ENCODE measurements at places on chromosomes 6 and 20.

- DNase-seq = no peak
Measured at GRCh38 chr6:106886081-106886843, 88.3 kb downstream of the CD24 start.

DNA sequence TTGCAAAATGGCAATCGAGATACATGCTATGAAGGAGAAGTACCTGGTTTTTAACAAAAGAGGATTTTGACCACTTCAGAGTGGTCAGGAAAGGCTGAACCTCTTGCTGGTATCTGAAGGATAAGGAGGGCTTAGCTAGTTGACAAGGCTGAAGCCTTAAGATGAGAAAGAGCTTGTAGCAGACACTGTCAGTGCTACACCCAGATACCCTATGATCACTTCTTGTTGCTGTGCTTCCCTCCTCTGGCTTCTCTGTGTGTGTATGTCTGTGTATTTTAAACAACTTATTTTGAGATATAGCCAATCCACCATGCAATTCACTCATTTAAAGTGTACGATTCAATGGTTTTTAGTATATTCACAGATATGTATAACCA, 38.9 kb upstream of the TGM2 start:
- DNase-seq = no peak

DNA sequence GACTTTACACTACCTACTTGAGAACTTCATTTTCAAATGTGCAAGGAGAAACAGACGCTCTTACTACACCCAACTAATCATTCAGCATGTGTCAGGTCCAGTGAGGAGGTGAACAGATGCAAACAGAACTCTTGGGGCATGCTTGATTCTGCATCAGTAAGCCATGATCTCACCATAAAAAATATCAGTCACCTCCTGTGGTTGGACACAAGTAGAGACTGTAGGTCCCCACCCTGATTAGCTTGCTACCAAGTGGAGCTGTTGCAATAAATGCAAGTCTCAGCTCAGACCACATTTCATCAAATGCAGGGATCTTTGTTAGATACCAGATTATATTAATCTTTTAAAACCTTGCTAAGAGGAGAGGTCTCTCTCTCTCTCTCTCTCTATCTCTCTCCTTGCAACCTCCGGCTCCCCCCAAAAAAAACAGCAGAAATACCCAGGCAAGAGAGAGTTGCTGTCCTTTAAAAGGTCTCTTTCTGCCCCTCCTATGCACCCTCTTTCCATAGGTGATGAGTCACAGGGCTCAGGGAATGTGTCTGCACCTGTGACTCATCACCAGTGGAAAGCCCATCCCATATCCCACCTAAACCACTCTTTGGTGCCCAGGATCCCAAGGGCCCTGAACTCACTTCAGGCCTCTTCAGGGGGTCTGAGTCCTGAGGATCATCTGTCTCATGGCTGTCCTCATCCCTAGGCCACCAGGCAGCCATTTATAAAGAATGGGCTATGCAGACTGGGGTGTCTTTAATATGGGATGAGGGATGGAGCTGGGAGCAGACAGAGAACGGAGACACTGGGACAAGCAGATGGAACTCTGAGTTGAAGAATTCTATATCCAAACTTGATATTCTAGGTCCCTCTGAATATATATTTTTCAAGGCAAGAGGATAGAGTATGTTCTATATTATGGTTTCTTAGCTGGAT, 154.5 kb downstream of the QRSL1 start:
- no peak for DNase-seq

DNA sequence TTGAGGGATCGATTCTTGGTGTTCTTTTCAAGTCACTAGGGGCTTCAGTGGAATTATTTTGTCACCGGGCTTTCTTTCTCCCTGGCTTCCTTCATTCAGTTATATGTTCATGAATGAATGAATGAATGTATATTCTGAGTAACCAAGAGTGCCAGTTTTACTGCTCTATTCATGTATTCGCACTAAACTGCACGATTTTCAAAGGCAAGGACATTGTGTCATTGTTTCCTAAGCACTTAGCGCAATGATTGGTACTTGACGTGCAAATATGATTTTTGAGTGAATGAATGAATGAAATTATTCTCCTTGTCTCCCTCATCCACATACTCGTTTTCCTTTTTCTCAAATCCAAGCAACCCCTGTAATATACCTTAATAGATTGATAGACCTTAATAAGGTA, 822 bp downstream of the AFG1L start:
- no peak for DNase-seq

DNA sequence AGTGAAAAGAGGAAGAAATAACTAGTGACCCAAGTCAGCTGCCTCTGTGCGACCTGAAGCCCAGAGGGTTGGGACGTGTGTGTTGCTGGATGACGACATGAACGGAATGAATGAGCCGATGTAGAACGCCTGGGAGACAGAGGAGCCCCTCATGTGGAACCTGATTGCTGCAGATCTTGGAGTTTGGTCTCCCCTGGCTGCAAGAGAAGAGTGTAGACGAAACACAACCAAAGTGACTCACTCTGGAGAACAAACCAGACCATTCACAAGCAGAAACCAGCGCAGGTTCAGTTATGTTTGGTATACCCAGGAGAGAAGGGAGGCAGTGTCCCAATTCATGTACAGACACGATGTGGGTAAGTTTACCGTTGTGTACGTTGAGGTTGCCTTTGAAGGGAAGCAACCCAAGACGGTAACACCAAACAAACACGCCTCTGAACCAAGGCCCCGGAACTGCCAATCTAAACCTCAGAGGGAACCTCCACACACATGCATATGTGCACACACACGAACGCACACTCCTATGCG, 265.9 kb downstream of the BMP7 start:
- DNase-seq = no peak

GRCh38 chr20:44111712-44112335, 75.2 kb downstream of the JPH2 start:
- no peak for DNase-seq

- DNase-seq = no peak
Measured at GRCh38 chr20:63082308-63082938, 75.7 kb upstream of the BHLHE23 start.

DNA sequence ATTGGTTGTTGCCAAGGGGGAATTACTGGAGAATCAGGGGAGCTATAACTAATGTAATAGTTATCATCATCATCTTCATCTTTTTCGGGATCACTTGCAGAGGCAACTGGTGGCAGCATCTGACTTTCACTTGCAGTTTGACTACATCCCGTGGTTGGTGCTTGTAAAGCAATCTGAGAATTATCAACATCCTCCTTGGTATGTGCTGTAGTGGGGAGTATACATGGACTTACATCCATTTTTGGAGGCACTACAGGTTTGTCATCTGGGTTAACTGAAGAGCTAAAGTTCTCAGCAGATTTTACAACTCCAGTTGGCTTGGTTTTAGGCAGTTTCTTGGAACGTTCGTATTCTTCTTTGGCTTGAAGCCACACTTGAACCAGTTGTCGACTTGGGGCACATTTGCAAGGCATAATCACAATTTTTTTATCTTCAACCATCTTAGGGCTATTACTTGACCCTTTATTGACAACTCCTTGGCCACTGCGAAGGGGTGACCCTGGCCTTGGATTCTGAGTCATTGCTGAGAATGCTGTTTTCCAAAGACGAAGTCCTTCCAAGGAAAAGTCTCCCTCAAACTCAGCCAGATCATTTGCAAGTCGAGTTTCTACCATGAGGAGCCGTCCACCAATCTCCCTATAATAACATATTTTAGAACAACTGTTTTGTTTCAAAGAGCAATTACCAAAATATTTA, 115.5 kb downstream of the REV3L start:
- DNase-seq = no peak

- DNase-seq = no peak
Measured at GRCh38 chr6:11944111-11944510, 68.0 kb upstream of the HIVEP1 start.

DNA sequence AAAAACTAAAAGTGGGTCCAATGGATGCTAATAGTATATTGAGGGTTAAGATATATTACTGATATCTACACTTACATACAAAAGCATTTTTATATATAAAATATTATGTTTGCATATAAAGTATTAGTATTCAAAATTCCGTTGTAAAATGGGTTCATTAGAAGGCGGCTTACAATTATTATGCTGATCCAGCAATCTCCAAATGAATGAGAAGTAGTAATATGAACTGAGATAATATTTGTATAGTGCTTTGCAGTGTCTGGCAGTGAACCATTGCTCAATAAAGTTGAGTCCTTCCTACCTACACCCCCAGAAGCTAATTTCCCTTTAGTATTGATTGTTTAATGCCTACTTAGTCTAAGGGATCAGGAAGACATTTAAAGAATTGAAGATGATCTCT, 146.2 kb downstream of the UST start:
- no peak for DNase-seq

- peak; percentile 28 for DNase-seq
Measured at GRCh38 chr6:56477241-56477640, 165.4 kb downstream of the DST start.

- no peak for DNase-seq
Measured at GRCh38 chr6:107102414-107102805, 12.9 kb downstream of the BEND3 start.

- DNase-seq = no peak
Measured at GRCh38 chr6:25954756-25955155, 7.8 kb upstream of the TRIM38 start.

- peak; percentile 99 for DNase-seq
Measured at GRCh38 chr20:33993576-33994221, at the start of gene RALY. Gene RALY, plus strand, starts transcription at chr20:33993911. Its CDS starts 78,164 bp downstream, at chr20:34072075.

- DNase-seq = peak; percentile 33
Measured at GRCh38 chr6:169723991-169724493, 258 bp downstream of the PHF10 start.

DNA sequence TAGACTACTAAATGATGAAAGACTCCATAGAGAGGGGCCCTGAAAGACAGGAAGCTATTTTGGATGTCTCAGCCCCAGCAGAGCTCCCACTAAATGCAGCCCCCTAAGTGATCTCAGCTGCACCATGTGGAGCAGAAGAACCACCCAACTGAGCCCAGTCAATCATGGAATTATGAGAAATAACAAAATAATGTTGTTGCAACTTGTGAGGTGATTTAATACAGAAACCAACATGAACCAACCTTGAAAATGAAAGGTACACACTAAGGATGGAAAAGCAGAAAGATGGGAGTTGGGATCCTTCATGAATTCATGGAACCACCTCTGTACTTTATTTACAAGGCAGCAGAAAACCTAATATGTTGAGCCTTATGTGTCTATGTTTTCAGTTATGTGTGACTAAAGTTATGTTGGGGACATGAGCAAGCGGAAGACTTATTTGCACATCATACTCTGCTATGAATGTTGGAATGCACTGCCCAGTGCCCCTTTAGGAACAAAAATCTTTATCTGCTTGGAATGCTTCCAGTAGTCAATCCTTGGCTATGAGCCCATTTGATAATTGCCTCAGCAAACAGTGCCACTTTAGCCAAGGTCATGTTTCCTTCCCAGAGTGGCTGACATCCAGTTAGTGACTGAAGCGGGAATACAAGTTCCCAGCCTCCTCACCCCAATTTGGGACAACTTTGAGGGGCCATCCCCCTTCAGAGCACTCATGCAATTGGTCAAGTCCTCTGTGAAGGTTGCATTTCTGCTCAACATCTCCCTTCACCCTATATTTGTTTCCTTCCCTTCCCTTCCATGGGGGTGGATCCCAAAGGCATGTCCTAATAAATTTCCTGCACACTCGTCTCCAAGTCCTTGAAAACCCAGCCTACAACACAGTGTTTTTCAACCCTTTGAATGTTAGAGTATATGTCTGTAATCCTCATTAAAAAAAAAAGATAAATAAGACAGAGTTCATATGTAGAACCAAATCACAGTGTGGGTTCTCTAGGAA, 18.4 kb downstream of the TP53RK start:
- no peak for DNase-seq

DNA sequence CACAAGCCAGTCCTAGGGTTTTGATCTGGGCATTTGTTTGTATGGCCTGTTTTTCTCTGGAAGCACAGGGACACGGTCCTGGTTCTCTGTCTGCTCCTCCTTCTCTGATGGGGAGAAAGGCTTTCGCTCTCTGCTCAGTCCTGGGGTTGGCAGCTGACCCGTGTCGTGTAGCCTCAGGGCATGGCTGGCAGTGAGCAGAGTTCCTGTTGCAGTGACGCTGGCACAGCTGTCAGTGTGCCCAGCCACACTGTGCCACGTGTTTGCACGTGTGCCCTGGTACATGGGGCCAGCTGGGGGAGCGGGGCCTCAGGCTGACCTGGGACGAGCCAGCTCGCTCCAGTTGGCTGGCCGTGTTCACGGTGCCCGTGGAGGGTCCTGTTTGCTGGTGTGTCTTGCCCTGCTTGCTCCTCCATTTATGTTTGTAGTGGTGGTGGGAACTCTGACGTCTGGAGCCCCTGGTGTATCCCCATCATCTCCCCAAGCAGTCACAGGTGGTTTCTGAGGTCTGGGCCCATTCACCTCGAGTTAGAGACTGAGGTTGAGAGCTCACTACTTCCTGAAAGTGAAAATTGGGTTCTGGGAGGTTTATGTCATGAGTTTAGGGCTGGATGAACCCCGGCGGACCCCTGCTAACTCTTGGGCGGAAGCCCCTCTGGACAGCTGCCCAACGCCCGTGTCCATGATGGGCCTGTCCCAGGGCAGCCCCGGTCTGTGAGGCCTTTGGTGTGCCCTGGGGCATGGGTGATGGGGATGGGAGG, 10.2 kb upstream of the DNAJC5 start:
- DNase-seq = no peak

DNA sequence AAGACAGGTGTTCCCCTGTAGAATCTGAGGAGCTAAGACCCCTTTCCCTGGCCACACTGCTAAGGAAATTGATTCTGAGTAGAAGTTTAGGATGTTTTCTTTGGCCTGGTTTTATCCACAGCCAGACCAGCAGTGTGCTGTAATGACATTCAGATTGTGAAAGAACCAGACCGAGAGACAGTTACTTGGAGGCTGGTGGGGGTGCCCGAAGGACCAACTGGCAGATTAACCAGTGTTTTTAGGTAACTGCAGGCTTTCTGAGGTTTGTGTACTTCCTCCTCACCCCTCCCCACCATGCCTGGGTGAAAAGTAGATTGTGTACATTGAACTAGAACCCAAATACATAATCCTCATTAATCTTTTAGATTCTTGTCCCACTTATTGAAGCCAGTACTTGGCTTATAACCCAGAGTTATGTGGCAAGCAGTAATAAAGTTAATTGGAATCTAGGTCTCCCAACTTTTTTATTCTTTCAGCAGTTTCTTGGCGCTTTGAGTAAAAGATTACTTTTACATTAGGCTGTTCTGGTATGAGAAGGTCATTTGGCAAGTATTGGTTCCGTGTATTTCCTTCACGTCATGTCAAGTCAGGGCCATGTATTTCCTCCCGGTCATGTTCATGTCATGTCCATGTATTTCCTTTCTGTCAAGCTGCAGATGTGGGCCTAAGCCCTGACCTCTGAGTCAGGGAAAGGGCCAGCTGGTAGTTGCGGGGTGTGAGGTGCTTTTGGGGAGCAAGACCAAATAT, 93.7 kb downstream of the TCP11 start:
- no peak for DNase-seq

- DNase-seq = no peak
Measured at GRCh38 chr20:24164360-24164759, 175.8 kb upstream of the GGTLC1 start.

DNA sequence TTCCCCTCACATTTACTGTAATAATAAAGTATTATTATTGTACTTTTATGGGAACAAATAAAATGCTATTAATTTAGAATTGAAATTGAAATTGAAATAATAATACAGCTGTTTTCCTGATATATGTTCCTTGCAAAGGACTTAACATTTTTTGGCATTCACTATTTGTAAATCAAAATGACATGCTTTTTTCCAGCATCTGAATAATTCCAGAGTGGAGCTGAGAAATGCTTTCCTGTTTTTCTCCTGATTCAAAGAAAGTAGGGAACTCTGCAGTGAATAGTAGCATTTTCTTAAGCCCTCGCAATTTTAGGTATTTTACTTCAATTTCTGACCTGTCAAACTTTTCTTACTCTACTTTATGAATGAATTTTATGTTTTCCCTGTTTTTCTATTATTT, 72.1 kb downstream of the PHACTR2 start:
- DNase-seq = no peak

- DNase-seq = peak; percentile 35
Measured at GRCh38 chr6:165729307-165729936, 66.4 kb upstream of the PDE10A start.

All from head of caudate nucleus (tissue), 42 donors.